ENCODE measurements at places on chromosomes 2 and 18. TPM values are rescaled to one million over a fixed set of nuclear protein-coding genes. Genes with fewer than 3 reads are reported as not detected.

SPC25 gene
- 6.4 TPM for total RNA-seq

ADGRF3 gene
- under 0.01 TPM for total RNA-seq

ITPRIPL1 gene
- 3.4 TPM for total RNA-seq

LAMA3 gene
- total RNA-seq = 6.5 TPM

EVX2 gene
- total RNA-seq = not detected

PRPF40A gene
- total RNA-seq = 188 TPM

KHK gene
- total RNA-seq = 2.6 TPM

LRRC30 gene
- not detected for total RNA-seq

POTEI gene
- total RNA-seq = 0.48 TPM

NEU4 gene
- total RNA-seq = not detected

All from vein endothelial cell (primary cell).